ENCODE measurements at places on chromosomes 1 and 21.

- no peak for DNase-seq
Observed at GRCh38 chr1:89503690-89504089, 20.9 kb upstream of the LRRC8B start.

DNA sequence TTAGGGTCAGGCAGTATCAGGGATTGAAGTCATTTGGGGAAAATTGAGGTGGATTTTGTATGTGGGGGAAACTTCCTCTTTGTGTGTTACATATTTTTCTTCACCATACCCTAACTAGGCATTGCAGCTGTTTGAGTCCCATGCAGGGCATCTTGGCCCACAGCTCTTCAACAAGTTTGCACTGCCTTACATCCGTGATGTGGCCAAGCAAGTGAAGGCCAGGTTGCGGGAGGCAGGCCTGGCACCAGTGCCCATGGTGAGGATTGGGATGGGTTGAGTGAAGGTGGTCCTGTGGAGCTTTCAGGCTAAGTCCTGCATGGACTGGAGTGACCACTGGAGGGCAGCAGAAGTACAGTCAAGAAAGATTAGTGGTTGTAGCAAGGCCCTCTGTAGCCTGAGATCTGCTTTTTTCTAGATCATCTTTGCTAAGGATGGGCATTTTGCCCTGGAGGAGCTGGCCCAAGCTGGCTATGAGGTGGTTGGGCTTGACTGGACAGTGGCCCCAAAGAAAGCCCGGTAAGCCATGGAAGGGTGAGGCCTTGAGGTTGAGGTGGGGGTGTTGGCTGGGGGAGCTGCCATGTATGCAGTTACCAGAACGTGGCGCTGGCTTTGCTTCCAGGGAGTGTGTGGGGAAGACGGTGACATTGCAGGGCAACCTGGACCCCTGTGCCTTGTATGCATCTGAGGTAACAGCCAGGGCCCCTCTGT, 2.4 kb downstream of the UROD start:
- peak; percentile 89 for DNase-seq

GRCh38 chr21:42088658-42089057, 17.5 kb downstream of the UMODL1 start:
- DNase-seq = no peak

DNA sequence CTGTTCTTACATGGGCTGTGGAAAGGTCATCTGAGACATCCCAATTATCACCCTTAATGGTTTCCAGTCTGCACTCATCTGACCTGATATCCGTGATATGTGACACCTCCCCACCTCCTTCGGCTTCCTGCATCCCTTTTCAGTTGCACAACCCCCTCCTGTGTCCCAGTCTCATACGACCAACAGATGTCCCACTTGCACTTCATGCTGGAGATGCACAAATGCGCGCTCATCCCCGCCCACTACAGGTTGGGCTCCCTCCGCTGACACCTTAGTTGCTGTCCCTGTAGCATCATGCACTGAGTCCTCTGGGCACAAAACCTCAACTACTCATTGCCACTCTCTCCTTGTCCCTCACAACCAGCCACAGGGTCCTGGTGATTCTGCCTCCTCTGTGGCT, 94.4 kb downstream of the MIS18A start:
- no peak for DNase-seq

GRCh38 chr1:3611170-3612019, at the start of gene MEGF6:
Gene MEGF6 (minus strand): TSS chr1:3611508. CDS start chr1:3611268, 240 bp downstream.
- no peak for DNase-seq

Data from fibroblast of mammary gland (primary cell).